Right atrium auricular region (tissue), 2 donors: ENCODE measurements at places on chromosomes 2 and 18. TPM values are rescaled to one million over a fixed set of nuclear protein-coding genes. Genes with fewer than 3 reads are reported as not detected.

TIA1 gene
- total RNA-seq = 28.9 TPM

PRSS56 gene
- total RNA-seq = 0.20 TPM

PAPOLG gene
- total RNA-seq = 10.6 TPM

DNA sequence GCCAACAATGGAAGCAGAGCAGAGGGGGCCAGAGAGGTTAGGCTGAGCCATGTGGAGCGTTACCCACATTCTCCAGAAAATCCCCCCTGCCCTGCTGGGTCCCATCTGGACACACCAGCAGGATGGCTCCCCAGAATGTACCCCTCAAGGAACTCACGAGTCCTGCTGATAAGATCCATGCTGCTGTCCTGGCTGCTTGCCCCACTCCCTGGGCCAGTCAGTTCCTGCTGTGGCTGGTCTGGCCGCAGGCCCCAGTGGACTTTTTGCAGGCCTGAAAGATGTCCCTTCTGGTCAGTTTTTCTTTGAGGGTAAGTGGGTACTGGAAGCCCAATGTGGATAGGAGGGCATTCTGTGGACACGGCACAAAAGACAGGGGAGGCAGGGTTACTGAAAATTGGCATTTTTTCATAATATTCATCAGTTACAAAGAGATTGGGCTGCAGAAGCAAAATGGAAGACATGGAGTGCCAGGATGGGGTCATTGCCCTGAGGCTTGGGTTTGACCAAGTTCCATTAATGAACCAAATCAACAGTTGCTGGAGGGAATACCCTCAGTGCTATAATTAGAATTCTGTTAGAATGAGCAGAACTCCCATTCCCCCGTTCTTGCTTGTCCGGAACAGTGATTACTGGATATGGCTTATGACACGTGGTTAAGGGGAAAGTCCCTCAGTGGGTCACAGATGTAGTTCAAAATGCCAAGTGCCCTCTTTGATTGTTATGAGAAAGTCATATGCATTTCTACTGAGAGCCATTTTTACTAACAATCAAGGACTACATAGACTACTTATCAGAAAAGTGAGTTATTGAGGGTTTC, 38.7 kb downstream of the SLC4A5 start:
- no peak for DNase-seq

DNA sequence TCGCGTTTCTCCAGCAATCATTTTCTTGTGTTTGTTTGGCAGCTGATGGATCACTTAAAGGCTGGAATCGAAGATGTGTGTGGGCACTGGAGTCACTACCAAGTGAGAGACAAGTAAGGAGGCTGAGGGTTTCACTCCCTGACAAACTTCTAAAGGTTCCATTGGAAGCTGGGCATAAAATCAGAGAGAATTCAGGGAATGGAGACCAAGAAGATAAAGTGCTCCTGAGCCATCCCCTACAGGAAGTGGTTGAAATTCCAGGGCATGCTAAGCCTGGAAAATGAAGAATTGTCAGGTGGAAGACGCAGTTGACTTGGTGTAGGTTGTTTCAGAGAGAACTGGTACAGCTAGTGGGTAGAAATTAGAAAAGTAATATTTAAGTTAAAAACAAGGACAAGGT, 39.1 kb downstream of the SLC9A4 start:
- DNase-seq = no peak

DNA sequence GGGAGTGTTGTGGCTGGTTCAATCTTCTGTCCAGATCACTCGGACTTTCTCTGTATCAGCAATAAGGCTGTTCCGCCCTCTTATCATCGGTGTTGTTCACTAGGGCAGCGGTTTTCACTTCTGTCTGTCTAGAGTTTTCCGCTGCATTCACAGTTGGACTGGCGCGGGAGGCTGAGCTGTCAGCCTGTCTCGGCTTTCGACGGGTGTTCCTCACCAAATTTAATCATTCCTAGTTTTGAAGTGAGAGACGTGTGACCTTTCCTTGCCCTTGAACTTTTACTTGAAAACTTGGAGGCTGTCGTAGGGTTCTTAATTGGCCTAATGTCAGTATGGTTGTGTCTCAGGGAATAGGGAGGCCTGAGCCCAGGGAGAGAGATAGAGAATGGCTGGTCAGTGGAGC, 108.3 kb downstream of the NFATC1 start:
- DNase-seq = no peak

DNA sequence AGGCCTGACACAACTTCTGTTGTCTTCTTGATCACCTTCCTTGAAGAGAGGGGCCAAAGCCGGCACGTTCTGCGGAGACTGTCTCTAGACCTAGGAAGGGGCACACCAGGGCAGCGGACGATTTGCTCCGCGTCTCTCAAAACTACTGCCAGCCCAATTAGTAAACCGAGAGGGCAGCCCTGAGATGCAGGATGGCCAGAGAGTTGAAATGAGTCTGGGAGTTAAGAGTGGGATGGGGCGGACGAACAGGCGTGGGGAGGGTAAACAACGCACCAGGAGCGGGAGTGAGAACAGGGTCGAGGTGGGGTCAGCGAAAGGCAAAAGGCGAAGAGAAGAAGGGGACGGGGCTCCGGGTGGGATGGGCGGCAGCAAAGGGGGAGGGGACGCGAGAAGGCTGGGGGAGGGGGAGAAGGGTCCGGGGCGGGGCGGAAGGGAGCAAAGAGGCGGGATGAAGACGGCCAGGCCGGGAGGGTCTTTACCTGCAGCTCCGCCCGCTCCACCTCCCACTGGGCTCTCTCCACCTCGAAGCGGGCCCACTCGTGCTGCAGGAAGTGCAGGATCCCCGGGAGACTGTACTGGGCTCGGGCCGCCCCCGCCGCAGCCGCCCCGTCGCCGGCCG, 476 bp downstream of the STRN start:
- DNase-seq = no peak

DNA sequence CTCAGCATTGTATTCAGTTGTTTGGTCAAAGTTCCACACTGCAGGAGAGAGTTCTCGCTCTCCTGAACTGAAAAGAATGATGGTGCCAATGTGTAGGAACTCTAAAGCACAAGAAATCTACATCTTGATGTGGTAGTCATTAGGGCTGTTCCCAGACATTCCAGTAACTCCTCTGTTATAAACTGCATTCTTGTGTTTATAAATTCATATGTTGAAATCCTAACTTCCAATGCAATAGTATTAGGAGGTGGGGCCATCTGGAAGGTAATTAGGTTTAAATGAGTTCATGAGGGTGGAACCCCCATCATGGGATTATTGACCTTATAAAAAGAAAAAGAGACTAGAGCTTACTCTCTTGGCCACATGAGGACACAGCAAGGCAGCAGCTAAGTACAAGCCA, 239.6 kb downstream of the CDH20 start:
- no peak for DNase-seq

DNA sequence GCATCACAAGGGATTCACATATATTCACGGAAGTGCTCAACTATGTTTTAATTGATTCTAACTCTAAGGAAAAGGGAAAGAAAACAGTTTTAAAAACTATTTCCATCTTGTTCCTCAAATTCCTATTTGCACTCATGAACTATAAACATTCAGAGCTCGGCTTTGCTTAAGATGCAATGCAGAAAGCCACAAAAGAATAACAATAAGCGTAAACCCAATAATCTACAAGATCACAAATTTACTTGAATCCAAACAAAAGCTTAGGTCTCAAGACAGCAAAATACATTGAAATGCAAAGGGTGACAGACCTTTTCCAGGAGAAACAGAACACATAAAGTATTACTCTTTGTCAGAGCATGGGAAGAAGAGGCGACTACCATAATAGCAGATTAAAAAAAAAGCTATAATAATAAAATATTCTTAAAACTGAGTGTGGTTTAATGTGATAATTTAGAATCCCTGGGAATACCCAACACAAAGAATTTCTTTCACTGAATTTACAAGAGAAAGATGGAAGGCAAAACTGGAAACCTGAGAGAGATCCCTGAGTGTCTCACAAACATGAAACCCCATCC, 1094.9 kb downstream of the LRP1B start:
- no peak for DNase-seq

DNA sequence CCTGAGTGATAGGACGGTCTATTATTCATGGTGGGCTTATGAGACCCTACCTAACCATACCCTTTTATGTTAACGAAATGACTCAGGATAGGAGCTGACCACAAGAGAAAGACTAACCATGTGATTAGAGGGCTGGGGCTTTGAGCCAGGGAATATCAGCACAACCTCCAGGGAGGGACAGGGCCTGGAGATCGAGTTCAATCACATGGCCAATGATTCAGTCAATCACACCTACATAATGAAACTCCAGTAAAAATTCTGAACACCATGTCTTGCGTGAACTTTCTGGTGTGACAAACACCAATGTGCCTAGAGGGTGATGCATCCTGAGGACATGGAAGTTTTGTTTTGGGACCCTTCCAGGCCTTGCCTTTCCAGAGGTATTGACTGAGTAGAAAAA, 2.2 kb upstream of the TEX51 start:
- no peak for DNase-seq

GRCh38 chr2:46717344-46718121, 198.1 kb downstream of the MCFD2 start:
- no peak for DNase-seq
